ENCODE measurements at places on chromosomes 16 and 17. TPM values are rescaled to one million over a fixed set of nuclear protein-coding genes. Genes with fewer than 3 reads are reported as not detected.

DNA sequence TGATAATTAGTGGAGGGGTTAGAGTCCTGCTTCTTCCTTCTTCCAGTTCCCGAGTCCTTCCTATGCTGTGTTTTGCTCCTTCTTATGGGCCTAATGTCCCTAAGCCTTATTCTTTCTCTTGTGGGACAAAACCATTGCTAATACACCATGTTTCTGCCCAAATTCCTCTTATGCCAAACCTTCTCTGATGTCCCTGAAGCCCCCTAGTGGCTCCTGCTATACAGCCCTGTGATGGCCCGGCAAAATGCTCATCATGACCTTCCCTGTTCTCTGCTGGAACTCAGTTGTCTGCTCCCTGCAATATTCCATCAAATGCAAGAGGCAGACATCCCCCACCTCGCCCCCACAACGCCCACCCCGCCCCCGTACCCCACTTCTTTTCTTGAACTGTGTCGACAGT, 171.6 kb downstream of the CDH11 start:
- DNase-seq: no peak

DNA sequence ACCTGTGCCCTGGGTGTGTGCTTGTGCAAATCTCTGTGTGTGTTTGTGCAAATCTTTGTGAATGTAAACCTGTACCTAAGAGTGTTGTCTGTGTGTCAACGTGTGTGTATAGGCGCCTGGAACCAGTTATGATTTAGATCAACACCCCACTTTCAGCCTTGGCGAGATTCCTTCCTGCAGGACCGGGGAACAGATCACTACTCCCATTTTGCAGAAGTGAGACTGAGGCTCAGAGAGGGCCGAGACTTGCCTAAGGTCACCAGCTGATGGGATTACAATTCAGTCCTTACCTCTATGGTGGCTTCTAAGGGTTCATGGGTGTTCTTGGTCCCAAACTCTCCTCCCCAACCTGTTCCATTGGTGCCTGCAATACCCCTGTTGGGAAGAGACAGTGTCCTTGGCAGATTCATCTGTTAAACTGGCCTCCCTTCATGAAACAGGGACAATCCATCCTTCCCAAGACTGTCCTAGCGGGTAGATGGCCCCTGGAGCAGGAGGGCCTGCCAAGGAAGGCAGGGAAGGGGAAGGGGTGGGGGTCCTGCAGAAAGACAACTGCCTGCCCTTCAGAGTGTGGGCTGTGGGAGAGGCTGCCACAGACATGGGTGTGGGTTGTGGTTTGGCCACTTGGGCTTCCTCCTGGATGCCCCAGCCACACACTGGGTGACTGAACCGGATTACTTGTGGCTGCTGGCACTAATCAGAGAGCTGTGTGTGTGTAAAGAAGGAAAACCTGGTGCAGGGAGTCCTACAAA, 6.9 kb upstream of the MAPK7 start:
- DNase-seq: no peak

Gene KRTAP9-4
- total RNA-seq: not detected

DNA sequence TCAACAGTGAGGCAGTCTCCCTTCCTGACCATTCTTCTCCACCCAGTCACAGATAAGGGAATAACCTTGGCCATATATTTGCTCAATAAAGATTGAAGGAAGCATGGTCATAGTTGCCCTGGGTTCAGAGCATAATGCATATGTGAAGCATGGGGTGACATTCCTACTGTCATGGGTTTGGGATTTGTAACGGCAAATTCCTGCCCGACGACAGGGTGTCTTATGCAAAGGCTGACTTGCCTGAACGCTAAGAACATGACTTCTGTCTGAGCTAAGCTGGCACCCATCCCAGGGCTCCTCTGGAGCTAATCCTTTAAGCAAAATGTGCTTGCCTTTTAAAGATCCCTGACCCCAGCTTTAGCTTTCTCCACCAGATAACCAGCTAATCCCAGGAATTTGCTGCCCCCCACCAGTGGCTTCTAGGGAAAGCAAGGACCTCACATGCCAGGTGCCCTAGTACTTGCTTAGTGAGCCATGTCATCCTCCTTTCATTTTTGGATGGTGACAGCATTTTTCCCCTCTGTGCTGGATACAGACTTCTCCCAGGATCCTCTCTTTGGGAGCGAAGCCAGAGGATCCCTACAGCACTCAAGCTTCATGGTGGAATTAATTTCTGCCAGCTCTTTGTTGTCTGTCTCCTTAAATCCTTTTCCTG, 11.7 kb downstream of the SLC7A6OS start:
- no peak for DNase-seq

DNA sequence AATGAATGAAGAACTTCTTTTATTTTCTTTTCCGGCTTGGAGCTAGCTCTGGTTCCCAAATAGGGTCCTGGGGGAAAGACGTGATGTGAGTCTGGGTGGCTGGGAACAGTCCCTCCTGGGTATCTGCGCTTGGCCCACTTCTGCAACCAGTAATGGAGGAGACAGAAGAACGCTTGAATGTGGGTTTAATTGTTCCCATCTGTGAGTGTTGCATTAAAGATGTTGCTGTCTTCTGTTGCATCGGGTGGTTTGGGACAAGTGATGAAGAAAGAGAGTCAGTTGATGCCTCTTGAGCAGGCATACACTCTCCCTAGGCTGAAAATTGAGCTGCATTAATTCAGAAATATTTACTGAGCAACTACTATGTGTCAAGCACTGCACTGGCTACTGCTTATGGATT, 511.1 kb downstream of the CDH13 start:
- no peak for DNase-seq

- no peak for DNase-seq
Measured at GRCh38 chr16:9797306-9797705, 384.9 kb downstream of the GRIN2A start.

DNA sequence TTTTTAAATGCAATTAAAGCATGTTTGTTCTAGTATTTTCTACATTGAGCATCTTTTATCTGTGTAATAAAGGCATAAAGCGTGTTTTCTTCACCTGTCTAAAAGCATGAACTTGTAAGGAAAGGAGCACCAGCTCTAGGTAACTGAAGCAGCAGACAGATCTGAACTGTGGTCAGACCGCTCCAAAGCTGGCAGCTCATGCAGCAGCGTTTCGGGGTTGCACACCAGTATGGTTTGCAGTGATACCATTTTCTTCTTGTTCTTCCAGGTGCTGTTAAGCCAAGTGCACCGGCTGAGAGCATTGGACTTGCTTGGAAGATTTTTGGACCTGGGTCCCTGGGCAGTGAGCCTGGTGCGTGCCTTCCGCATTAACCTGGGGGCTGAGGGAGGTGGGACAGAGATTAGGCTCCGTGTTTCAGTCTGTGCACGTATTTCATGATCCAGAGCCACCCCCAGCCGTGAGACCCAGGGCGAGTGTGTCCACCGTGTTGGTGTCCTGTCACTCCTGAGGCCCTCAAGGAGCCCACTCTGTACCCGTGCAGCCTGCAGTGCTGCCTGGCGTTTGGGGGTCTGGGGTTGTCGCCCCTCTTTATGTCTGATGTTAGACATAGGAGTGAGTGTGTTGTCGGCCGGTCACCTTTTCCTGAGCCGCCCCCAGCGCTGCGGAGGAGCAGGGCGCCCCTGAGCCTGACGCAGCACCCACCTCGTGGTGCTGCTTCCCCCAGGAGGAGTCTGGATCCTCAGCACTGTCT, 136.3 kb upstream of the CHMP6 start:
- no peak for DNase-seq

DNA sequence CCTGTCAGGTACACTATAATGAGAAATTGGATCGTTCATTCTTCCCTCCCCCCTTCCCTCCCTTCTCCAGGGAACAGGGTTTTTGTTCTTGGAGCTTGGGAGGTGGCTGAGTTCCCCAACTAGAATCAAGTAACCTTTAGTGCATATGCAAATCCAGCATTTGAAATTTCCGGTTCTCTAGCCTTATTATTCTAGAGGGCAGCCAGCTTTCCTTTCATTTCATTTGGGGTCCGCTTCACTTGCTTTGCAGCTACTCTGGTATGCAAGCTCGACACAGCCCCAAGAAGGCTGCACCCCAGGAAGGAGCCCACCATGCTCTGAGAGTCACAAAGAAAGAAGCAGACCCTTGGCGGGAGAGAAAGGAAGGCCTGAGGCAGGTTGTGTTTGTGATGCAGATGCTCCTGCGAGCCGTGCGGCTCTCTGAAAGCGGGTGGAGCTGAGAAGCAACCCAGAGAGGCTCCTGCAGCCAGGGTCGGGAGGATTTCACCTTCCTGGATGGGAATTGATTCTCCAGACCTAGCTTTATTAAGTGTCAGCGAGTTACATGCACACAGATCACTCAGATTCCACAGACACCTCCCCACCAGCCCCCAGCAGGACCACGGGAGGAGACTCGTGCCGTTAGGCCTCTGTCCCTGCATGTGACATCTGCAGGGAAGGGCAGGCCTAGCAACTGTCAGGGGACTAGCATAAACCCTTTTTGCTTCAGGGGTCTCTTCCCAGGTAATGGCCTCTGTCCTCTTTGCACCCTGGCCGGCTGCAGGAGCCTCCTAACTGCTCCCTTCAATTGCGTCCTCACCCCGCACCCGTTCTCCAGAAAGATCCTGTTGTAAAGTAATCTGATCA, 34.5 kb downstream of the PMM2 start:
- no peak for DNase-seq

Gene TNFRSF17
- total RNA-seq: 0.63 TPM

DNA sequence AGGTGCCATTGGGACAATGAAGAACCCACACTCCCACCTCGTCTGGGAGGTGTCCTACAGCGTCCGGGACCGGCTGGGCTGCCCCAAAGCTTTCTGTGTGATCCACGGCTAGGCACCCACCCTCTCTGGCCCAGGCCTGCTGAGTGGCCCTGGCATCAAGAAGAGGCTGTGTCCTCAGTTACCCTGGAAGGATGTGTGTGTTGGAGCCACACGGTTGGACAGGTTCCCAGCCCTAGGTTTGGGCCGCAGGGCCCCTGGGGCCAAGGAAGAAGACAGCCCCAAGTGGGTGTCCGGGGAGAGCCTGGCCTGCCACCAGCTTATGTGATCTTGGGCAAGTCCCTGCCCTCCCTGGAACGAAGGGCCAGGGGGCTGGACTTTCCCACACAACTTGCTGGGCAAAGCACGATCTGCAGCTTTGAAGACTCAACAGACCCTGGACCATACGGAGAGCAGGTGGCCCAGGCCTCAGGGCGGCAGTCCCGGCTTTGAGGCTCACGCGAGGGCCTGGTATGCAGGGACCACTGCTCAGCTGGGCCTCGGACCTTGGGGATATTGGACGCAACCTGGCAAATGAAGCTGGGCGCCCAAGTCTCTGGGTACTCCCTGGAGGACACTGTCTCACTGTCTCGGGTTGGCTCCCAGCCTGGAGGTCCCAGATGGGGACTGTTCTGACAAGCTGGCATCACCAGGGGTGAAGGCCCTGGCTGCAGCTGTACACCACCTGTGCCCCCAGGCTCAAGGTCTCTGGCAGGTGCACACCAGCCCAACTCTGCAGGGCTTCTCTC, 17.5 kb downstream of the MYBBP1A start:
- DNase-seq: no peak

DNA sequence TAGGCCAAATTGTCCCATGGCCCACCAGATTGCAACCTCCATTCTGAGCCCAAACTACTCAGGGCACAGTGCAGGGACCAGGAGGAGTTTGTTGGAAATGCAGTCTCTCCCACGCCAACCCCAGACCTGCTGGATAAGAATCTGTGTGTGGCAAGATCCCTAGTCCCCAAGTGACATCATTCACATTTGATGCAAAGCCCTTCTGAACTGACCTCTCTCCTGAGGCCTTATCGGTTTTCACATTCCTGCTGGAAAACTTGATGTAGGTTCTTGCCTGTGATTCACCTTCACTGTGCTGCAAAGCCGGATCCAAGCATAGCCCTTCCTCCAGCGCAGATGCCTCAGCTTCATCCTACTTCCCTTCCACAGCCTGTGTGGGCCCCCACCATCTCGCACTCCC, 6.6 kb upstream of the SHCBP1 start:
- DNase-seq: no peak
